ENCODE measurements at places on chromosomes 3 and 15.

- DNase-seq = no peak
Observed at GRCh38 chr3:5411786-5412185, 224.3 kb downstream of the EDEM1 start.

DNA sequence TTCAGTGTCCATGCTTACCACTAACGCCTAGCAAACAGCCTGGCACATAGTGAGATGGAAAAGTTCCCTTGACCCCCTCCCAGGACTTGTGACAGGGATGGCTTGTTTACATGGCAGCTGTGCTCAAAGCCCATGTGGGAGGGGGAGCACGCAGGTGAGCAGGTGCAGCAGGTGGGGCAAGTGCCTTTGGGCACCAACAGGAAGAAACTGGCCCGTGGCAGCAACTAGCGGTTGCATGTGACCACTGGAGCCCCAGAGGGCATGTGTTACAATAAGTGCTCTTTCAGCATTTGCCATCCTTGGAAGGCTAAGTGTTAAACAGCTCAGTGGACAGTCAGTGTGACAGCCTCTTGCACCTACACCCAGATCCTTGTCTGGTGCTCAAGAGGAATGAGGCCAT is 734.6 kb downstream of the TUSC7 start:
- no peak for DNase-seq

DNA sequence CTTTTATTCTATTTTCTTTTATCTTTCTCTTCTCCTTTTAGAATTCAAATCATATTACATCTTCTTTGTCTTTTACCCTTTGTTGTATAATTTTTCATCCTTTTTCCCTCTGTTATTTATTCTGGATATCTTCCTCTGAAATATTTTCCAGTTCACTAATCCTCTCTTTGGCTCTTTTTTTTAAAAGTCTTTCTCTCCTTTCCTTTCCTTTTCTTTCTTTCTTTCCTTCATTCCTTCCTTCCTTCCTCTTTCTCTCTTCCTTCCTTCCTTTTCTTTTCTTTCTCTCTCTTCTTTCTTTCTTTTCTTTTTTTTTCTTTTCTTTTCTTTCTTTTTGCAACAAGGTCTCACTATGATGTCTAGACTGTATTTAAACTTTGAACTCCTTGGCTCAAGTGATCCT is 9.3 kb downstream of the SUSD5 start:
- DNase-seq = no peak

DNA sequence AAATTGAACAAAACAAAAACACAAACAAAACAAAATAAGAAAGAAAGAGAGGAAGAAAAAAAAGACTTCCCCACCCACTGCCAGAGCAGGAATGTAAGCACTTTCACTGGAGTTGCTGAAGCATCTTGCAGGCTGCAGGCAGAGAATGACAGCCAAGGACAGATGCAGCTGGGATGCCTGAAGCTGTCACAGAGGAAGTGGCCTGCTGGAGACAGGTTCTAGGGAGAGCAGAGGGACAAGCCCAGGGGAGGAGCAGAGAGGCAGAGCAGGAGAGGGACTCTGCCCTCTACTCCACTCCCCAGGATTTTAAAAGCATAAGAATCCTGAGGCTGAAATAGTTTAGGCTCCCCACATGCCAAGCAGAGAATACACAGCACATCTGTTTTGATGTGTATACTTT is 326.2 kb downstream of the TUSC7 start:
- no peak for DNase-seq

- DNase-seq = no peak
Observed at GRCh38 chr3:175227126-175227525, 368.0 kb downstream of the NAALADL2 start.

GRCh38 chr15:75594276-75594675 is 15.2 kb upstream of the PTPN9 start:
- DNase-seq = no peak

DNA sequence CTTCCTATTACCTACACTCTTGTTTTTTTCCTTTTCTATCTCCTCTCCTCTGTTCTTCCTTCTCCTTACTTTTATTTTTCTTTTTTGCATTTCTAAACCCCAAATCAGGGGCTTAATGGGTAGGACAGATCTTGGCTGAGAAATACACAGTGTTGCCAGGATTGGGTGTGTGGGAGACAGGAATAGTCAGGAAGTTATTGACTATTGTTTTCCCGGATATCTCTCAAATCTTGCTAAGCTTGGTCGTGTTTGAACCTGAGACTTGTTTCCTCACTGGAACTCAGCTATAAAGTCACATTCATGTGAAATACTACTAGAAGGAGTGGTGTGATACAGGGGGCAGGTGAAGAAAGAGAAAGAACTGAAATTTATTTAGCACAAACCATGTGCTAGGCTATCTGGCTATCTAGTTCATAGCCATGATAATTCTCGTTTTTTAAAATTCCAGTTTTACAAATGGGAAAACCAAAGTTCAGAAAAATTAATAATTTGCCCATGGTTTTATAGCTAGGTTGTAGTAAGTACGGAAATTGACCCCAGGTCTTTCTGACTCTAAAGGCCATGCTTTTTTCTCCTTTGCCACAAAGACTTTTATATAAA is 343.2 kb upstream of the UMPS start:
- DNase-seq = no peak

DNA sequence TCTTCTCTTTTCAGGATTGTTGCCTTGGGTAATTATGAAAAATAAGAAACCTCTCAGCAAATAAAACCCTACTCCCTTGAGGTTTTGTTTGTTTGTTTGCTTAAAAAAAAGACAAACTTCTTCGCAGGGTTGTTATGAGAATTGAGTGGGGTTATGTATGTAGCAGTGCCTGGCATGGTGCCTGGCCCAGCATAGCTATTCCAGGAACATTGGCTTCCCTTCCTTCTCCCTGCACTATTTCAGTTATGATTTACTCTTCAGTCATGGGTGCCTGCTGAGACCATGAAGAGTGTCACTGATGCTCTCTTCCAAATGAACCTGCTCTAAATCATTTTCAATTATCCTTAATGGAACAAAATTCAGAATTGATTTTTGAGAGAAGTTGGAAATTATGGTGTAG is 283.5 kb upstream of the ROPN1 start:
- DNase-seq = no peak

- no peak for DNase-seq
Observed at GRCh38 chr3:2872884-2873283, 237.3 kb downstream of the IL5RA start.

DNA sequence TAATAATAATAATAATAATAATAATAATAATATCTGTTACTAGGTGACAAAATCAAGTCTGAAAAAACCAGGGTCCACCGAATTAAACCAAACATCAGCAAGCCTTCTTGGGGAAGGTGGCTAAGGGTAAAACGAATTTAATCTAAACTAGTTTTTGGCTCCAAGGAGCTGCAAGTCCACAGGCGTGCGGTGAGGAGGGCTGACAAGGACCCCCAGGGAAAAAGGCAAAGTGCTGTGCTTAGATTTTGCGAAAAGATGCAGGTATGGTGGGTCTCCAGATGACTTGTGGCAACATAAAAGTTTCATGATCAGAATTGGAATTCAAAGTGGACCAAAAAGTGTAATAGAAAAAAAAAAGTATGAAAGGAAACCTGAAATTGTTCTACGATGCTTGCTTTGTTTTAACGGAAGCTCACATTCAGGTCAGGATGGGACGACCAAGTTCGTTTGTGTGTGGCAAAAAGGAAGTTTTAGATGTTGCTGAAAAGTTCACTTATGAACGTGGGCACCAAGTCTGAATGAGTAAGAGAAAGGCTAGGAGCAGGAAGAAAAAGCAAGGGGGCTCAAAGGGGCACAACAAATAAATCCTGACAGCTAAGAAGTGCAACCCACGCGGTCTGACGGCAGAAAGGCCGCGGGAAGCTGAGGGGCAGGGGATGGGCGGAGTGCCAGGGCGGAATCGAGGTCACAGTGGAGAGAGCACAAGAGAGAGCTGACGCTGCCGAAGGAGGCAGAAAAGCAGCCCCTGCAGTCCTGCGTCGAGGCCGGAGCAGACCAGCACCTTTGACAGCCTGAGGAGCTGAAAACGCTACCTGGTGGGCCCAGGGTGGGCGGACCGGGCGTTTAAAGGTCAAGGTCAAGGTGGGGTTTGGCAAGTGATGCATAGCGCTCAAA is 1.1 kb downstream of the WDR82 start:
- DNase-seq = peak; percentile 34

- DNase-seq = no peak
Observed at GRCh38 chr15:67601073-67601472, 58.6 kb downstream of the MAP2K5 start.

- no peak for DNase-seq
Observed at GRCh38 chr15:29457729-29458128, 188.1 kb upstream of the NSMCE3 start.

DNA sequence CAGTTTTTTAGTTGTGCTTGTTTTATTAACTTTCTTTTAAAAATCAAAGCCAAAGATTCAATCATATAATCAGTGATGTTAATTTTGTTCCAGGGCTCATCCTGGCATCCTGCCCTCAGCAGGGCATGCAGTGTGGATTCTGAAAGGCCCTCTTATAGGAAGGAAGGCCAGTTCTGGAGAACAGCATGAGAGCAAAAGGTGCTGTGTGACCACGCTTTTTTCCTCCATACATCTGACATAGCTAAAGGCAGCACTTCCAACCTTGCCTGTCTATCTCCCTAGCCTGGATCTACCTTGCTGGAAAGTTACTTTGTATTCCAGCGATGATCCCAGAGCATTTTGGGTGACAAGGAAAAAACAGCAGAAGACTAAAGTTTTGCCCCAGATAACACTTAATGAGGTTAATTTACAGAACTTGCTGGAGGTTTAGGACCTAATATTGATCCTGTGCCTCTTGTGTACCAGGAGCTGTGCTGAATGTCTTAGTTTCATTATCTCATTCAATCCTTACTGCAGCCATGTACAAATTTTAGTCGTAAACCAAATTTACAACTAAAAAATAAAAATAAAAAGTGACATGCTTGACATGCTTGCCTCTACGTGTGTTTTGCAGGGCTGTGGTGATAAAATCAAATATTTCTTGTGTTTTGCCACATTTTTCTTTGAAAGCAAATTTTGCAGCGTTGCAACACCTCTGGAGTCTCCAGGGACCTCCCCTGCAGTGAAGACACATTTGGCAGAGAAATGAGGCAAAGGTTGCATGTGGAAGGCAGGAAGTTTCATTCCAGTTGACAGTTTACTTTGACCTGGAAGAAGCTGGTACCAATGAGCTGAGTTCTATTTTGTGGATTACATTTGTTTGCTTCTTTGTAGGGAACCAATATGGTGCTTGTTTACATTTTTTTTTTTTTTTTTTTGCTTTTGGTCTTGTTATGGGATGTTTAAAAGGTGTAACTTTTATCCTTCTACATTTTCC is 13.2 kb downstream of the IL1RAP start:
- no peak for DNase-seq

DNA sequence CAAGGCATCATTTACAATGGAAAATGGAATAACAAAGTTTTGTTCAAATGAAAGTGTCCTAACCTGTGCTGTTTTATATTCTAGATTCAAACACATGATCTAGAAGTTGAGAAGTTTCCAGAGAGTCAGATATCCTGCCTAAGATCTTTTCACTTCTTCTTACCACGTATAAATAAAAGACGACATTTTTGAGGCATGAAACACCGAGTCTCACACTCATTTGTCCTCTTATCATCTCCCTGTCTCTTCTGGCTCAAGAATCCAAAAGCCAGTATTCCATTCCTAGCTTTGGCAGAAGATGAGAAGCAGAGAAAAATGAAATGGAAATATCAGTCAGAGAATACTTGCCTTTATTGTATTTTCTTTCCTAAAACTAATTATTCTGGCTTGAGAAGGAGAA is 738.6 kb upstream of the NR2F2 start:
- no peak for DNase-seq

DNA sequence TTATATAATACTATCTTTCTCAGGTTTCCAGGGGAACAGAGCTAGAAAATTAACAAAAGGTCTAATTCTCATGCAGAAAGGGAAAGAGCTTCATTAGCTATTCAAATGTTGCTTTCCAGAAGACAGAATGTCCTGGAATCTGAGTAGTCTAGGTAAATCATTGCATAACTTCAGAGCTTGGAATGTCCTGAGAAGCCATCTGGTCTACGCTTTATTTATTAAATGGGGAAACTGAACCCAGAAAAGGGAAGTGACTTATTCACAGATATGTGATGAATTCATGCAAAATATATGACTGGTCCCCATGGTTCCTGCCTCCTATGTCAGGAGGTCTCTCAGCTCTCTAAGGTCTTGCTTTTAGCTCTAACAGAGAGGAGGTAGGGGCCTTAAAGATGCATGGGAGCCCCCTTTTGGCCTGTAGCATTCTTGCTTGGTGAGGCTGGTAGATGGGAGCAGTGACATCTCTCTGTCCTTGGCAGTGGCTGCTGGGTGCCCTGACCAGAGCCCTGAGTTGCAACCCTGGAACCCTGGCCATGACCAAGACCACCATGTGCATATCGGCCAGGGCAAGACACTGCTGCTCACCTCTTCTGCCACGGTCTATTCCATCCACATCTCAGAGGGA is 99.2 kb downstream of the CEMIP start:
- no peak for DNase-seq

- DNase-seq = no peak
Observed at GRCh38 chr3:114452256-114452655, 158.4 kb downstream of the TIGIT start.

DNA sequence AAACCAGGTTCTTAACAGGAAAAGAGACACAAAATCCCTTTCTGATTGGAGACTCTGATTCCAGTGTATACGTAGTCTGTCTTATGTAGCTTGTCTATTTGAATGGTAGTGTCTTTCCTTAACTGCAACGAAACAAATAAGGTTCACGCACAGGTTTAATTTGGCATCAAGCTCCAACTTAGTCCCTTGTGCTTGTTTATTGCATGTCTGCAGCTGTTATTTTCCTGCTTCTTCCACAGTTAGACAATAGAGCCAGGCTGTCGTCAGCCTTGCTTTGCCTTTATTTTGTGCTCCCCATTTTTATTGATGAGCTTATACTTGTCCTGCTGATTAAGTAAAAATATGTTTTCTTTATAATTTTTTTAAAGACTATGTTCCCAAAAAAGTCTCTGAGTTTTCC is 152.7 kb upstream of the CDIN1 start:
- DNase-seq = no peak

DNA sequence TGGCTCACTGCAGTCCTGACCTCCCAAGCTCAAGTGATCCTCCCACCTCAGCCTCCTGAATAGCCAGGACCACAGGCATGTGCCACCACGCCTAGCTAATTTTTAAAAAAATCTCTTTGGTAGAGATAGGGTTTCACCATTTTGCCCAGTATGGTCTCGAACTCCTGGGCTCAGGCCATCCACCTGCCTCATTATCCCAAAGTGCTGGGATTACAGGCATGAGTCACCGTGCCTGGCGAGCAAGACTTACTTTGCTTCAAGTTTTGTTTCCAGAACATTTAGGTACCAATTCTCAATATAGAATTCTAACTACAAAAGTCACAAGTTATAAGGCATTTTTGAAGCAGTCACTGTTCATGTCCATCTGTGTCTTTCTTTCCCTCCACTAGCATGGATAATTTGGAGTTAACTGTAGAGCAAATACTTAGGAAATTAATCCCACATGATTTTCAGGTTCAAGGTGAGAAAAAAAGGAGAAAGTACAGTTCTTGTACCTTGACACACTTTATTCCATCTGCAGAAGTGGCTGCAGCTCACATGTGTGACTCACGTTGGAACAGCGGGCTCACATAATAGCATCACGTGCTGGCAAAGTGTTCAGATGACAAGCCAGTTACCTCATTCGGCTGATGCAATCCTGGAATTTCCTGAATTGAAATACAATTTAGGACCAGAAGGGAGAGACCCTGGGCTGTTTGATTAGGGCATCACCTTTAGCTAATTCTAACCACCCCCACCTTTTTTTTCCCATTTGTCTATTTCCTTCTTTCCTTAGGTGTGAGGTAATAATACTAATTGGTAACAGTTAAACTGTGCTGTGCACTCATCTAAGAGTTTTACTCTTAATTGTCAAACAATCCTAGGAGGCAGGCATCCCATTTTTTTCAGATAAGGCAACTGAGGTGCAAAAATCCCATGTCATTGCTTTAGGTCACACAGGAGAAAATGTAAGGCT is 46.9 kb upstream of the NEDD4 start:
- no peak for DNase-seq

Measured in KG1 (cell line).